ENCODE measurements at places on chromosomes 2 and 18.

- DNase-seq: no peak
These were observed at the start of gene TTN for GRCh38 chr2:178807227-178808008. Gene TTN (minus strand): TSS chr2:178807423. CDS start chr2:178804642, 2,781 bp downstream.

DNA sequence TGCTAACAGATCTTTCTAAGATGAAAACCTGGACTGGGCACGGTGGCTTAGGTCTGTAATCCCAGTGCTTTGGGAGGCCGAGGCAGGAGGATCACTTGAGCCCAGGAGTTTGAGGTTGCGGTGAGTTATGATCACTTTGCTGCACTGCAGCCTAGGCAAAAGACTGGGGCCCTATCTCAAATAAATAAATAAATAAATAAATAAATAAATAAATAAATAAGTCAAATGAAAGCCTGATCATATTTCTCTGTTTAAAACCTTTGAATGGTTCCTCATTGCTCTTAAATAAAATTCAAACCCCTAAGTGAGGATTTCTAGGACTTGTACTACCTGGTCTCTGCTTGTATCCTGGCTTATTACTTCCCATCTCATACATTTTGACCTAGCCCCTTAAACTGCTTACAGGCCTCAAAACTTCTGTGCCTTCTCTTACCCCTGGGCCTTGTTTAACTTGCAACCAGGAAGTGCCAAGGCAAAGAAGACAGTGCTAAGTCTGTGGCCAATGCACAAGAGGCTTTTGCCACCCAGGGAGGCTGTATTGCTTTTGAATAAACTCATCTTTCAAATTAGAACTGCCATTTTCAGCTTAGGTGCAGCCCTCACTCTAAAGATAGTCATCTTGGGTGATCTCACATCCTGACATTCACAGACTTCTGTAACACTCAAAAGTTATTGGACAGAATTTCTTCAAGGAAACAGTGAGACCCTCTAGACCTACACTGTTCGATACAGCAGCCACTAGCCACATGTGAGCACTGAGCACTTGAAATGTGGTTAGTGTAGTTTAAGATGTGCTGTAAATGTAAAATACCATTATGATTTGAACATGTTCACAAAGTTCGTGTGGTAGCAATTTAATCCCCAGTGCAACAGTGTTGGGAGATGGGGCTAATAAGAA, 73.7 kb downstream of the POLE4 start:
- DNase-seq: no peak

DNA sequence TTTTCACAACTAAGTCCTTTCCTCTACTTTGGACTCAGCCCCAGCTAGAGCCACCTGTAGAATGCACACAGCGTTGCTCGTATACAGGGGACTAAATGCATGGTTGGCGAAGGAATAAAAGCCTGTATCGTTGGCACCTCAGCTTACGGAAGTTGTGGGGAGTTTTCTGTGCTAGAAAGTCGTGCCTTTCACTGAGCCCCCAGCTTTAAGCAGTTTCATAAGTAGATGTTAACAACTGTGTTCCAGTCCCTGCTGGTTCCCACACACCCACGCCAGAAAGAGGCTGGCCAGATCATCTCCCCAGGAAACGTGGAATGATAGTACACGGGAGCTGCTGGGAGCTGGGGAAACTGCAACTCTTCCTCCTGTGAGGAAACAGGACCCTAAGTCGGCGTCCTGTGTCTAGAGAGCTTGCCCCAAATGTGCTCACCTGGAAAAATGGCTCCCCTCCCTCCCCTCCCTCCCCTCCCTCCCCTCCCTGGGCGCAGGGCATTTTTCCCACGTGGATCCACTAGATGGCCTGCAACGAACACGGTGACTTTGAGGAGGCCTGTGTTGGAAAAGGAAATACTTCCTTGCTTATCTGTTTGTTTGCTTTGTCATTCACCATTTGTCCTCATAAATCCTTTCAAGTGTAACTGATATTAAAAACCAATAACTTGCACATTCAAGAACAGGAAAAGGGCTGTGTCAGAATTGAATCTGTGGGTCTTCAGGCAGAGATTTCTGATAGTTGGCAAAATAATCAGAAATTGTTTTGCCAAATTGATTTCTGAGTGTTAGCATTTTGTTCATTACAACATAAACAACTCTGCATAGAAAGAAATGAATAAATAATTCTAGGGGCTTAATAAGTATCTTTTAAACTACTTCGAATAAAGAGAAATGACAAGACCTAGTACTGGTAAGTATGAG, 43.9 kb upstream of the RFX8 start:
- DNase-seq: peak; percentile 32

DNA sequence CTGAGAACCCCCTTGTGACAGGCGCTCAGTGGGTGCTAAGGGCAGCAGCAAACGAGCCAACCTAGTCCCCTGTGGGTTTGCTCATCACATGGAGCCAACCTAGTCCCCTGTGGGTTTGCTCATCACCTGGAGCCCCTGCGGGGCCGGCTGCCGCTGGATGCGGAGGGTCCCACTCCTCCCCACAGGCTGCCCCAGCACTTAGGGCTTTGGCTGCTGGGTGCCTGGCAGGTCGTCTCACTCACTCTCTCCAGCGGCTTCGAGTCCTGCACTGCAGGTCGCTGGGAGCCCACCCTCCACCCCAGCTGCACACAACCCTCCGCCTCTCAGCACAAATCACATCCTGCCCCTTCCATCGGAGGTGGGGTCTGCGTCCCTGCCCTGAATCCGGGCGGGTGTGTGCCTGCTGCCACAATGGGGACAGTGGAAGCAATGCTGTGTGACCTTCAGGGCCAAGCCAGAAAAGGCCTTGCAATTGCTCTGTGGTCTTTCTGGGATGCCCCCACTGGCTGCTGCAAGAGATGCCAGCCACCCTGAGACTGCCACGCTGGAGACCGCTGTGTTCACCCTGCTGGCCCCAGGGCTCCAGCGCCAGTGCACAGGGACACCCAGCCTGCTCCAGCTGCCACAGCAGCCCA, 248.1 kb upstream of the SALL3 start:
- no peak for DNase-seq

- DNase-seq: no peak
These were observed 124.6 kb downstream of the LRATD1 start for GRCh38 chr2:14756981-14757657.

DNA sequence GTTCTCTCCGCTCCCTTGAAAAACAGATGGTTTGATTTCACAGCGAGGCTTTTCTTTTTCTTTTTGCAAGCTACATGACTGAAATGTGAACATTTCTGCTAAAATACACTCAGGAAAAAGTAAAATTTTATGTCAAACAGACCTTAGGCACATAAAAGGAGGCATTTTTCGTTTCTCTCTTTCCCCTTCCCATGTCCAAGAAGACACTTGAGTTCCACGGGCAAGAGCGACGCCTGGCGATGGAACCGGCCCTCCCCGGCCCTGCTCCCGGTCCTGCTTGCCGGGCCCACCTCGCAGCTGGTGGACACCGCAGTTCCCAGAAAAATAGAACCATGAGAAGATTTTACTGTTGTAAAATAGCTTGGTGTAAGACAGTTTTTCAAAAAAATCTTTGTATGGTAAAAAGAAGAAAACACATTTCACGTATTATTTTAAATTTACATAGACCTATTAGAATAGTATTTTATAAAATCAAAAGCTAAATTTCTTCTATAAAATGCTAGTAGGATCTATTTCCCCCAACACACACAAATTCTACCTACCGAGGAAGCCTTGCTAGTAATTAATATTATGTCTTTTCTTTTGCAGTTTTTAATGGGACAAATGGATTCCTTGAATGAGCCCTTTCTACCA, 2.3 kb upstream of the ALKAL2 start:
- peak; percentile 70 for DNase-seq

DNA sequence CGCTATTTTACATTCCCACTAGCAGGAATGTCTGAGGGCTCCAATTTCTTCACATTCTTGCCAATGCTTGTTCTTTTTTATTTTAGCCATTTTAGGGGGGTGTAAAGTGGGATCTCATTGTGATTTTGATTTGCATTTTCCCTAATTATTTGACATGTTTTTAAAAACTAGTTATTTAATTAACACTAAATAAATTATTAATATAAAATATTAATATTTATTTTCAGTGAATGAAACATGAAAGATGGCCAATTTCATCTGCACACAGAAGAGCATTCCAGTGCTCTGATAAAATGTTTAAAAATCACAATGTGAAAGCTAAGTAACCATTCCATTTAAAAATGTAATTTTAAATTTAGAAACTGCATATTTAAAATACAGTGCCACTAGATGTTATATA, 322.2 kb upstream of the ZNF521 start:
- no peak for DNase-seq

- DNase-seq: no peak
These were observed 113.7 kb upstream of the SRD5A2 start for GRCh38 chr2:31694444-31694843.

GRCh38 chr18:3604498-3605408, 154.8 kb downstream of the TGIF1 start:
- DNase-seq: no peak

DNA sequence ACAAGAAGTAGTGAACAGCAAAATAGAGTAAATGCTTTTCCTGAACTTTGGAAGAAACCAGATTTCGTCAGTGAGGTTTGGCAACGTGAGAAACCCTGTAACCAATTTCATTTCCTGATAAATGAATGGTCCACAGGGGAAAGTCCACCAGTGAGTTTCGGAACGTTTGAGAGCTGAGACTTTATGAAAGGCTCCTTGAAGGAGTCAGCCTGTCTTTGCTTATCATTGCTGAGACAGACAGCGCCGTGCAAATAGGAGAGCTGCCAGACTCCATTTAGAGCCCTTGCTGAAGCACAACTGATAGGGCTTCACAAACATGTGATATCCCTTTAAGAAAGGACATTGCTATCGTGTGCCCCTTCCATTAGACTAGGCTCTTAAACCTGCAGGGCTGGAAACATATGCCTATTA, 121.8 kb upstream of the SMAD7 start:
- DNase-seq: no peak

DNA sequence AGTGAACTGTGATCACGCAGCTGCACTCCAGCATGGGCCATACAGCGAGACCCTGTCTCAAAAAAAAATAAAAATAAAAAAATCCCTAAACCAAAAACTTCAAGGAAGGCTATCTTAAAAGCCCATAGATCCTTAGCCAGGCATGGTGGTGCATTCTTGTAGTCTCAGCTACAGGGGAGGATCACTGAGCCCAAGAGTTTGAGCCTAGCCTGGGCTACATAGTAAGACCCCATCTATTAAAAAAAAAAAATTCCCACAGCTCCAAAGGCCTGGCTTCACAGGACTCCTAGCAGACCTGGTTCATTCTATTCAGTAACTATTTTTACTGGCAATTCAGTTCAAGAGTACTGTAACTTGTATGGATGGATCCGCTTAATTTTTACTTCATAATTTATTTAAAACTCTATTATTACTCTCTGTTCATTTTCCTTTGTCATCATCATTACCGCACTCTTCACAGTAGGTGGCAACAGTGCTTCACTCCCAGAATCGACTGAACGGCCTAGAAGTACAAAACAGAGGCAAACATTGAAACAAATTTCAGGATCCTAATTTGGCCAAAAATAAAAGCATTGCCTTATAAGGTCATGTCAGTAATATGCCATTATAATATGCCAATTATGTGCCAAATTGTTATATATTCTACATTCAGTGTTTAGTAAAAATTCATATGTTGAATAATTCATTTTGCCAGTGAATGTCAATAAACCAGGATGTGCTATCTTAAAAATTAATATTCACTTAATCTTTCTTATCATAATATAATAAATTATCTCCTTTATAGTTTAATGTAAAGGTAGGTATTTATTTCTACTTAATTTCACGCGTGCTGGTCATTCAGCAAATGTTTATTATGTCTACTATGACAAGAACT, 14.3 kb upstream of the STAM2 start:
- DNase-seq: no peak

DNA sequence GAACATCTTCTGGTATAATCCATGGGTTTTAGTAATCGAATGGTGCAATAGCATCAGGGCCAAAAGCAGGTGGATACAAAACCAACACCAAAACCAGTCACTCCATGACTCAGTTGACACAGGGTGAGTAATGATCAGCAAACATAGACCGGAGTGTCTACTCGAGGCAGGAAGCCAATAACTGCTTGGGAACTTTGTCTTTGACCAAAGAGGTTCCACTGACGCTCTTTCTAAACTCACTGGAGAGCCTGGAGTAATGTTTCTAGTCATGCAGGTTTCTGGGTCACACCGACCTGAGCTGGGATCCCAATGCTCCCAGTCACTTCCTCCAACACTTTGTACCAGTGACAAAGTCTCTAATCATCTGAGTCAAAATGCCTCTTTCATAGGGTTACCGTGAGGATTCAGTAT, 30.9 kb downstream of the MREG start:
- no peak for DNase-seq

DNA sequence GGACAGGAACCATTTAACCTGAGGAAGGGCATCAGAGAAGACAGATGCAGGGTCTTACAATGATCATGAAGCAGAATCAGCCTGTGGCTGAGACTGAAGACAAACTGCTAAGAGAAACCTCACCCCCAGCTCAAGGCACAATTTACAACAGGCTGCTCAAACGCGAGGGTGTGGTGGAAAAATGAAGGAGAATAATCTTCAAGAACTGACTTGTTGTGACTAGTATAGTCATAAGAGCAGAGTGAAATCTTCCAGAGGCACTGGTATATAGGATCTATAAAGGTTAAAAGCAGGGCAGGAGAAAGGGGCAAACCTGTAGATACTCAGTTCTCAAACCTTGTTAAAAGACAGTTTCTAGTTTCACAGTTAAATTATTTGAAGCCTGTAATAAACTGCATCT, 1155.8 kb upstream of the TMEFF2 start:
- DNase-seq: no peak

DNA sequence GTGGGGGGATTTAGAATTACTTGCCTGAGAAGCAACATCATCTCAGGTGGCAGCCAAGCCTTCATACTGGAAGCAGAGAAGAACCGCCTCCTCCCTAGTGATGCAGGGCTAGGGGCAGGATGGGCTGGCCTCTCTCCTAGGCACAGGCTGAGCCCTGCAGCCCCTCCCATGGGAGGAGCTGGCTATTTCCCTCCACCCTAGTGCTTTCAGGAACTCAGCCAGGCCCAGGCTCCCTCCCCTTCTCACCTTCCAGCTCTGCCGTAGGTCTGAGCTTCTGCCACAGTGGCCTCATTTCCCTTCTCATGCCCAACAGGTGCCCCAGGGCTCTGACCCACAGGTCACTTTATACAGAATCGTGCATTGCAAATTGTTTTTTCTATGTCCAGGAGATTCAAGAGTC, 31.0 kb downstream of the CENPA start:
- DNase-seq: no peak

- no peak for DNase-seq
These were observed 314.8 kb downstream of the TSN start for GRCh38 chr2:122070241-122070731.

All from right renal cortex interstitium (tissue), 3 donors.